ENCODE measurements at places on chromosomes 6 and 20.

DNA sequence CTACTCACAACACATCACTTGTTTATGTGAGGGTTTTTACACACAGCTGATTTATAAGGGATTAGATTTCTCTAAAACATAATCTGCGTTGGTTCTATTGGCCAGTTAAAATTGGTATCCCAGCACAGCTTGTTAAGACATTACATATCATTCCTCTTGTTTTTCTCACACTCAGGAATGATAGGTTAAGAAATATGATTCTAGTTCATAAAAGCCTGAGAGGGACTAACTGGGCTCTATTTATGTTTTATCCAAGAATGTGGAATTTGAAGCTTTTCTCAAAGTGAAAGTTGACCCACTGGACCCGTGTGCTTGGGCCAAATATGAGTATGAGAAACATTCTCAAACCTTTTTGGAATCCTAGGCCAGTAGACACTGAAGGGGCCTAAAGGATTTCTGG lies 117.3 kb downstream of the TMEM170B start:
- no peak for DNase-seq
- H3K27me3 ChIP-seq = peaks cover 15% of the 10 kb centered on the region
- no peak overlapping the region for H3K27ac ChIP-seq

DNA sequence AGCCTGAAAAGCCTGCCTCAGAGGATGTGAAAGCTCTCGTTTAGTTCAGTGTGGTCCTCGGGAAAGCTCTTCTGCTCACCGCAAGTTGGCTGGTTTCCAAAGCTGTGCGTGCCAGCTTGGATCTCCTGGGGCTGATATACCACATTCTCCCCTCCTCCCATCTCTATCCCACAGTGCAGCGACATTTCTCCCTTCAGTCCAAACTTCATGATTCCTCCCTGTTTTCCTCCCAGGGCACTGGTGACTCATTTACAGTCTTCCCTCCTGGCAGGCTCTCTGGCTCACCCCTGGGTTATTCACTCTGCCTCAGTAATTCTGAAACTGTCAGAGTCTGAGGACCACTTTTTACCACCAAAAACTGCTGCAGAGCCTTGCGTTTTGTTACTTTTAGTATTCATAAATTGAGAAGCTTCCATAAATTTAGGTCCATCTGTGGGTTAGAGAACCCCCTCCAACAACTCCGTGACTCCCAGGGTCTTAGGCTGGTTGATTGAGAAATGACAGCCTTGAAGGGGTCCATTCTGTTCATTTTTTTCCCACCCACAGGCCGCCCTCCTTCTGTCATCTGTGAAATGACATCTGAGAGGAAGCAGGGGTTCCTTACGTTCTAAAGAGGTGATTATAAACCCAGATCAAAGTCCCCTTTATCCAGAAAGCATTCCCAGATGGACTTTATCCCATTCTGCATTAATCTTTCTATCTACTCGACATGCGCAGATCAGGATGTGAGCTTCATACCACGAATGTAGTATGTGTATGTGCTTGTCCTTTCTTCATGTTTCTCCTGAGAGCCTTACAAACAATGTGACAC lies 6.1 kb downstream of the TRIM10 start:
- H3K27ac ChIP-seq = no peak overlapping the region
- H3K4me1 ChIP-seq = no peaks in the 10 kb centered on the region
- no peaks in the 10 kb centered on the region for H3K36me3 ChIP-seq
- H3K27me3 ChIP-seq = peaks cover 19% of the 10 kb centered on the region
- H3K4me3 ChIP-seq = no peak overlapping the region

GRCh38 chr6:24718449-24719124 lies 367 bp downstream of the C6orf62 start:
- H3K27me3 ChIP-seq = no peaks in the 10 kb centered on the region
- H3K36me3 ChIP-seq = peaks cover 20% of the 10 kb centered on the region
- peaks cover 23% of the 10 kb centered on the region for H3K4me1 ChIP-seq
- H3K27ac ChIP-seq = peak overlapping the region; percentile 100
- no peak for DNase-seq

DNA sequence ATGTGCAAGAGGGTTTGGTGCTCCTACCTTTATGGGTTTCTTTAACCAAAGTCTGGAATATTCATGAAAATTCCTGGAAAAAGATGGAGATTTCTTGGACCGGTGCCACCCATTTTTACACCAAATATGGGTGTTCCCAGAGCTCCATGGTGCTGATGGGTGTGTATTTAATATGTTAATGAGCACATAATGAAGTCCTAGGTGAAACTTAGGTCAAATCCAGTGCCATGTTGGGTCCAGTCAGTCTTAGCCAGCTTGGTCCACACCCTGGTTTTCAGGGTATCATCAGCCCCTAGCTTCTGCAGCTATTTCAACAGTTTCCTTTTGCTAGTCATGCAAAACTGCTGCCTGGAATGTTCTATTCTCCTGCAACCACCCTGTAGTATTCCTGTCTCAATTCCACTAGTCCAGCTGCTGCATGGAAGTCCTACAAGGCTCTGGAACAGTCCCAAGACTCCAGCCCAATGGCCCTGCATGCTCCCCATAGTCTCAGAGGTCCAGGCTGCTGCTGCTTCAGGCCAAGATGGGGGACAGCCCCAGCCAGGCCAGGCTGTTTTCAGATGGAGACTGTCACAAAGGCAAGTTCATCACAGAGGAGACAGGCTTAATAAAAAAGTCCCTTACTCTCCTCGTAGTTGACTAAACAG lies 31.8 kb downstream of the CST9L start:
- no peaks in the 10 kb centered on the region for H3K36me3 ChIP-seq
- no peaks in the 10 kb centered on the region for H3K4me1 ChIP-seq
- H3K4me3 ChIP-seq = no peak overlapping the region
- DNase-seq = no peak
- H3K27ac ChIP-seq = no peak overlapping the region

DNA sequence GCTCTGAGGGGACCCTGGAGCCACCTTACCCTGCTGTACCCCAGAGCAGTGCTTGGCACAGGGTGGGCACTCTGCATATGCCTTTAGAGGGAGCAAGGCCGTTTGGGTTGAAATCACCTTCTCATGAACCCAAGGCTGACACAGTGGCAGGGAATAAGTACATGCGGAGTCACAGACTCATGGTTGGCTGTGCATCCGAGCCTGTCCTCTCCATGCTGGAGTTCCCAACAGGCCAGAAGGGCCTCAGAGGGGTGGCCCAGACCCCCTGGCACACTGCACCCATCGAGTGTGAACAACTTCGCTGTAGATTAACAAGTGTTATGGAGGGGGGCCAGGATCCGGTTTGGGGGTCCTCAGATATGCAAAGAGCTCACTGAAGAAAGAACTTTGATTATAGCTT lies 21.0 kb upstream of the IRF4 start:
- no peak for DNase-seq
- peak overlapping the region; percentile 1 for H3K27ac ChIP-seq
- peaks cover 26% of the 10 kb centered on the region for H3K4me1 ChIP-seq

- H3K36me3 ChIP-seq = no peaks in the 10 kb centered on the region
- H3K4me1 ChIP-seq = no peaks in the 10 kb centered on the region
- no peak overlapping the region for H3K4me3 ChIP-seq
Observed at GRCh38 chr6:141199074-141199473, 933.7 kb upstream of the GJE1 start.

GRCh38 chr6:124432620-124433019 lies 529.6 kb upstream of the RNF217 start:
- H3K27me3 ChIP-seq = no peaks in the 10 kb centered on the region
- DNase-seq = no peak
- no peaks in the 10 kb centered on the region for H3K4me1 ChIP-seq
- no peak overlapping the region for H3K27ac ChIP-seq
- H3K36me3 ChIP-seq = no peaks in the 10 kb centered on the region

GRCh38 chr6:104969785-104970581 lies 13.1 kb downstream of the LIN28B start:
- no peak overlapping the region for H3K27ac ChIP-seq
- DNase-seq = no peak
- no peak overlapping the region for H3K4me3 ChIP-seq
